ENCODE measurements at places on chromosomes 12 and 14.
A peak's percentile ranks its signal among the peaks of the same experiment; 100 is the strongest.

- DNase-seq: no peak
Observed at GRCh38 chr14:54169254-54169924, 212.8 kb upstream of the BMP4 start.

DNA sequence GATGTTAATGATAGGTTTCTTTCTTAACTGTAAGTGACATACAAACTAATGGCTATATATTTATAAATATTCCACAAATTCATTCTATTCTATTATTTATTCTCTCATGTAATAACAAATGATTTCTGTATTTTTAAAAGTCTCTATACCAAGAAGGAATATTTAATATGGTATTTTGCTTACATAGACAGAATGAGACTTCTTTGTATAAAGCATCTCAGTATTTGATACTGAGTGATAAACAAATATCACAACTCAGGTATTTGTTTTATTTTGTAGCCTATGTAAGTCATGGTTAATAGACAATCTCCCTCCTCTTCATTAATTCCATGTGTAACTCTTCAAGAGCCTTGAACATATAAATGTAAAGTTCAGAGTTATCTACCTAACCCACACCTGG is 18.0 kb downstream of the ATL1 start:
- DNase-seq: no peak

- DNase-seq: no peak
Observed at GRCh38 chr12:101733166-101733565, 6.1 kb downstream of the SYCP3 start.

DNA sequence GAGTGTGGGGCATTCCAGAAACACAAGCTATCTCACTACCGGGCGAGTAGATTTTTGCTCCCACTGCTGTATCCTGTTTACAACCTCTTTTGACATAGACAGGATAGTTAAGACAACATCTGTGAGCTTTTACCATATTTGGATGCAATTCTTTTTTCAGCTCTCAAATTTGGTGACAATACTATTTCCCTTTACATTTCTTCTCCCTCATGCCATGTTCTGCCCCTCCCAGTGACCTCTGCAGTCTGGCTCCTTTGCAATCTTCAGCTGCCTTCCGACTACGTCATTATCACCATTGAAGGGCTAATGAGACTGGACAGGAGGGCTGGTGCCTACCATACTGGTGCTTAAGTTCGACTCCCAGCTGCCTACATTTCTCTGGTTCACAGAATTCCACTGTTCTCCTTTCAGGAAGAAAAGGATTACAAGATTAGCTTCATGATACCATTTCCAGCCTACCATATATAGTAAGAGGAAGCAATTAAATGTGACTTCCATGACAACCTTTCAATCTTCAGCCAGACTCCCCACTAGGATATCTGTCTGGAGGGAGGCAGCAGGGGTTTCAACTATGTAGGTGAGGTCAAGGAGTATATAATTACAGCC is 251.6 kb downstream of the PHLDA1 start:
- DNase-seq: no peak

DNA sequence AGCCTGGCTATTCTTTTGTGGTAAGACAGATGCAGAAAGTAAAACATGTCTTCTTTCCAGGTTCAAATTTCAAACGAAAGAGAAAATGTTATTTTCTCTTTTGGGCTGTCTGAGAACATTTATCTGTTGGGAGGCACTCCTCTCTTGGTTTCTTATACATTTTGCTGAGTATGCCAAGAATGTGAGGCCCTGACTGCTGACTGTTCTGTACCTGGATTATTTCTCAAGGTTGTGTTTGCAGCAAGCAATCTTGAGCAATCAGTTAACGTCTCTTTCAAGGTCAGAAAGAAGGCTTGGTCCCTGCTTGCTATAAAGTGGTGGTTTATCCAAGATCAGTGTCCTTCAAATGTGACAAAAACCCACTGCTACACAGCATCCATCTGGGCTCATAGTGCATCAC is 9.8 kb downstream of the SSTR1 start:
- DNase-seq: no peak

- DNase-seq: no peak
Observed at GRCh38 chr14:55964091-55964490, 154.1 kb upstream of the PELI2 start.

- no peak for DNase-seq
Observed at GRCh38 chr14:78340250-78340649, 170.1 kb downstream of the NRXN3 start.

DNA sequence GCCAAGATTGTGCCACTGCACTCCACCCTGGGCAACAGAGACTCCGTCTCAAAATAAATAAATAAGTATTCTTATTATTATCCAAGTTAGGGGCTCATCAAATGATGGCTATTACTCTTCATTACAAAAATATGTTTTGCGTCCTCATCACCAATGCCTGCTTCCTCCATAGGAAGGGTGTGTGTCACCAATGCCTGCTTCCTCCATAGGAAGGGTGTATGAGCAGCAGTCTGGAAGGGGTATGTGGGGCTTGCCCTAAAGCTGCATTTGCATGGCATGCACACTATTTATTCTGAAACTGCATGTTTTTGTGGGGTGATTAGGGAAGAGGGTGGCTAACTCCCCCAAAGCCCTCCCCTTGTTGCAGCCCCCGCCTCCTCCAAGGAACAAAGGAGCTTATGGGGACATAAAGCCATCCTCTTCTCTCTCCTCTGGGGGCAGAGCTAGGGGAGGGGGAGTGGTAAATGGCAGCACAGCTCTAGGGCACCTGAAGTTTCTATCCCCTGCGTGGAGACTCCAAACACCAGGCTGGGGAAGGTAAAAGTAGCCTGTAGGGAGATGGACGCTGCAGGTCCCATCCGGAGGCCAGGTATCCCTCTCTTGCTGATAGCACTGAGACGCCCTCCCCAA is 1.3 kb downstream of the CAMKK2 start:
- DNase-seq: no peak

- DNase-seq: peak; percentile 90
Observed at GRCh38 chr12:49644620-49644994, 21.2 kb downstream of the PRPF40B start.

GRCh38 chr12:120316798-120317223 is 10.8 kb downstream of the PLA2G1B start:
- DNase-seq: no peak

DNA sequence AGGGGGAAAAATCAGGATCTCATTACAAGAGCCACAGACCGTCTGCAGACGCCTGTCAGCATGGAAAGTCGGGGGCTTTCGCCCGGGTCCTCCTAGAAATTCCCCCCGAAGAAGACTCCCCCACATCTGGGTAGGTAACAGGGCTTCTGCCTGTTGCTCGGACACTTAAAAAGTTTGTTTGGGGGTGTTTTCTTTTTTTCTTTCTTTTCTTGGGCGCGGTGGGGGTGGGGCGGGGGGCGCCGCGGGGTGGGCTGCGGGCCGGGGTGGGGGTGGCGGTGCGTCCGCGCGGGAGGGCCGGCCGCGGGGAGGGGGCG is 358 bp downstream of the ELK3 start:
- no peak for DNase-seq

DNA sequence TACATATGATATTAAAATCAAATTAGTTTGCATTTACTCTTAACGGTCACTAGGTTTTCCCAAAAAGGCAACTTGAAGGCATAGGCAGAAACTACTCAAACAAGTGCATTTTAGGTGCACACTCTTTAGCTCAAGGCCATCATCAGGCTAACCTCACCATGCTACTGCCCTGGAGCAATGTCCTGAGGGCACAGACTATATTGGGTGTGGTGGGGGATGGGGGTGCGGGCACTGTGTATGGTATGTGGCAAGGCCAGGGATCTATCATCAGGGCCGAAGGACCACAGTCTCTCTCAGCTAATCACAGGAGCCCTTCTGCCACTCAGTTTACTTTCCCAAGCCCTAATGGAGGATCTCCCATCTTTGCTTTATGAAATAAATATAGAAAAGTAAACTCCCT is 51.9 kb downstream of the SH2B3 start:
- DNase-seq: no peak

DNA sequence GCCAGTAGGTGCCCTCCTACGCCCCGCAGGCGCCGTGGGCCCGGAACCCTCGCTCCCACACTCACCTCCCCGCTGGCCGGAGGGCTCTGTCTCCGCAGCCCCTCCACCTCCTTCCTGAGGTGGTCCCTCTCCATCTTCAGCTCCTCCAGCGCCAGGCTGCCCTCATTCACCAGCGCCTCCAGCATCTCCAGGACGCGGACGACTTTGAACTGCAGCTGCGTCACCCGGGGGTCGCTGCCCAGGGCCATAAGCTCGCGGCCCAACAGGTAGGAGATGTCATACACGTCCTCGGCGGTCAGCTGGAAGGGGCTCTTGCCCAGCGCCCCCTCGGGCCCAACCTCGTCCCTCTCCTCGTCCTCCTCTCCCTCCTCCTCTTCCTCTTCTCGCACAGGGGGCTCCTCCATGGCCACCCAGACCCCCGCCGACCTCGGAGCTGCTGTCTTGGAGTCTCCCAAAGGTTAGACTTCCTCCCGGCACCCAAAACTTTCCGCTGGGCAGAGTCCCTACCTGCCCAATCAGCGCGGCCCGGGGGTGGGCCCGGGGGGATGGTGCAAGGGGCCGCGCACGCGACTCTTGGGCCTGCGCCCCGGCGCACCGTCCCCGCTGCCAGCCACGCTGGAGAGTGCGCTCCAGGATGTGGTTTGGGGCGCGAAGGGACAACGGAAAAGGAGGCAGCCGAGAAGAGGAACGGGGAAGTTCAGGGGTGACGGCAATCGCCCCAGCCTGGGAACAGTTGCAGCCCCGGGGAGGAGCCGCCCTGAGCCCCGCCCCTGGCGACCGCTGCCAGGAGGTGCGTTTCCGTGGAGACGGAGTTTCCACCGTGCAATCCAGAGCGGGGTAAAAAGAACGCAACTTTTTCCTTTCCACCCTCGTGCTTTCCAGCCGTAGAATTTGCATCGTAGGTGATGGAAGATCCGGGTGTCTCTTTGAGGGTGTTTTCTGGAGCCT is at the start of gene RILPL2:
TSS of gene RILPL2 (minus strand) at position 668 of the 948 bp plus-strand sequence. CDS start at position 404, 264 bp downstream.
- peak; percentile 73 for DNase-seq

DNA sequence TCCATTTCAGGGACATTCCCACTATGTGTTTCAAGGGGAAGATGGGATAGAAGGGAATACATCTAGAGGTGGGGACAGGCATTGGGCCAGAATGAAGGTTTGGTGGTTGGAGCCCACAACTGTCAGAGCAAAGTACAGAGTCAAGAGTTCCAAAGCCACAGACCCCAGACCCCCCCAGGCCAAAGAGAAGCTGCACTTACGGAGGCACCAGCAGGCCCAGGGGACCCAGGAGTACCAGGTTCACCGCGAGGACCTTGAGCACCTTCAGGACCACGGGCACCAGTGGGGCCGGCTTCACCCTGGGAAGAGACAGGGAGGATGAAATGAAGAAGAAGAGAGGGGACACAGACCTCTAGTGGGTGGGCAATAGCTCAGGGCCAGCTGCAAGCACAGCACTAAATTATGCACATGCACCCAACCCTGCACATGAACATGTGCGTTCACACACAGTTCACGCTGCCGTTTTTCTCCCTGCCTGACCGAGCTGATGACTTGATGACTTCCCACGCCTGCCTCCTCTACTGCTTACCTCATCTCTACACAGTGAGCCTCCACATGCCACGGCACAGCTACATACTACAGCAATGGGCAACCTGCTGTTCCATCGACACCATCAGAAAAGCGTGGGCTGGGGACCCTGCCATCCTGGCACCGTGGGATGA is 16.7 kb downstream of the COL2A1 start:
- no peak for DNase-seq
